Activated T-helper 2 cell treated with anti-CD3 and anti-CD28 coated beads, Interferon-gamma antibody, Interleukin-2, Interleukin-4, amounts not matched to agents 10 μg/mL and 5 μg/mL and 100 μg/mL, durations not matched to agents 14 hours and 24 hours and 36 hours (primary cell): ENCODE measurements at places on chromosomes 4 and X.

- H3K27ac ChIP-seq = no peak overlapping the region
- no peaks in the 10 kb centered on the region for H3K4me1 ChIP-seq
- no peak overlapping the region for H3K4me3 ChIP-seq
- no peaks in the 10 kb centered on the region for H3K27me3 ChIP-seq
- no peak for DNase-seq
Observed at GRCh38 chrX:120334151-120334550, 22.9 kb upstream of the TMEM255A start.

DNA sequence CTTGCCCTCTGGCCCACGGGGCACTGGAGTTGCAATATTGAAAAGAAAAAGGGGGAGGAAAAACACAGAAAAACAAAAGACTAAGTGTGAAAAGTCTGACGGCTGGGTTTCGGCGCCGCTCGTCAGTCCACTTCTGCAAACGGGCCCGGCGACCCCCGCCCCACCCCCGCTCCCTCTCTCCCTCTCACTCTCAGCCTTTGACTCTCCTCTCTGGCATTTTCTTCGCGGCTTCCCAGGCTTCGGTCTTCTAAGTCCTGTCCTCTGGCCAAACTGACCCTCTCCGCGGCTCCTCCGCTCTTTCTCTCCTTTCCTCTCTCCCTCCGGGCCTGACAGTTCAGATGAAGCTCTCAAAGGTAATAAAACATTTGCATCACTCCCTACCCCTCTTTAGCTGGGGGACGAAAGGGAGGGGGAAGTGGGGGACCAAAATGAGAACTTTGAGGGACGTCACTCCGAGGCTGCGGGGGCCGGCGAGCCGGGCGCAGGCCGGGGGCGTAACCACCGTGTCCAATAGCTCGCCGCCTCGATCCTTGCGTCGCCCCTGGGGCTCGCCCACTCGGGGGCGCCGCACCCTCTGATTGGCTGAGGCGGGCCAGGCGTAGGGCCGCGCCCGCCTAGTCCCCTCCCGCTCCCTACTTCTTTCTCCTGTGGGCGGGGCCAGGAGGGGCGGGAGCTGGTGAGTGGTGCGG, at the start of gene NKX6-1:
Gene NKX6-1, minus strand, starts transcription at position 358 of the 689 bp plus-strand sequence. CDS start 1,064 bp downstream, outside the sequence.
- peaks cover 3% of the 10 kb centered on the region for H3K36me3 ChIP-seq
- H3K27me3 ChIP-seq = peaks cover 85% of the 10 kb centered on the region
- DNase-seq = no peak

GRCh38 chr4:25956260-25956659, 42.2 kb downstream of the SMIM20 start:
- H3K27ac ChIP-seq = no peak overlapping the region
- H3K27me3 ChIP-seq = peaks cover 5% of the 10 kb centered on the region
- H3K4me1 ChIP-seq = peaks cover 14% of the 10 kb centered on the region

GRCh38 chr4:101309925-101310324, 37.4 kb downstream of the PPP3CA start:
- H3K4me3 ChIP-seq = no peak overlapping the region
- no peak for DNase-seq
- H3K27me3 ChIP-seq = peaks cover 2% of the 10 kb centered on the region

DNA sequence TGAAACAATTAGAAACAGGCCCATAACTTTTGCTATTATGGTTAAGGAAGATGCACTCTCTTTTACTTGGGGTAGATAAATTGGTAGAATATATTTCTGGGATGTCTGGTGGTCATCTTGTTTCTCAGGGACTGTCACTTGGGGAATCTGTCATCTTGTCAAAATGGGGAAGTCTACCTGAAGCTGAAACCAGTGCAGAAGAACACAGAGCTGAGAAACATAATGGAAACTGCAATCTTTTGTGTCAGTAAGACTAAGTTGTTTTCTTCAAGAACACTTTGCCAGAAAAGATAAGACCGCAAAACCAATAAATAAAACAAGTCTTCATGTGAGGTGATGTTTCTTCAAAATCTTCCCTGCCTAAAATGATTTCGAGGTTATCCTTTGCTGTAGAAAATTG, 92.0 kb downstream of the NAA11 start:
- DNase-seq = no peak
- H3K27me3 ChIP-seq = no peaks in the 10 kb centered on the region
- H3K4me1 ChIP-seq = no peaks in the 10 kb centered on the region
- no peak overlapping the region for H3K27ac ChIP-seq

- no peaks in the 10 kb centered on the region for H3K27me3 ChIP-seq
- no peak overlapping the region for H3K4me3 ChIP-seq
- DNase-seq = no peak
Observed at GRCh38 chr4:147287588-147287890, 193.4 kb upstream of the EDNRA start.

DNA sequence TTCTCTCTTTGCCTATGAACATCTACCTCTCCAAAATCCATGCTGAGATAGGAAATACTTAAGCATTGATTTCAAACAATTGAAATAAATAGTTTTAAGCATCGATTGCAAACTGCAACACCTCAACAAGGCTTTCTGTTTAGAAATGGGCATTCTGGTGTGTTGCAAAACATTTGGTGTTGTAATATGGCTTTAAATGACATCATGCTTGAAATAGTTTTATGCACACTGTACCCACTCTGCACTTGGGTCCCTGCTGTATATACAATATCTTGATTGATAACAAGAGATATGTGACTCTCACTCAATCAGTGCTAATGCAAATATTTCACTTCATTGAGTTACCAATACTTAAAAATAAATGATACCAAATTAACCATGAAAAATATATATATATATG, 964.9 kb upstream of the GRIA3 start:
- H3K27me3 ChIP-seq = no peaks in the 10 kb centered on the region
- H3K4me1 ChIP-seq = no peaks in the 10 kb centered on the region
- H3K27ac ChIP-seq = no peak overlapping the region
- no peak overlapping the region for H3K4me3 ChIP-seq
- no peaks in the 10 kb centered on the region for H3K36me3 ChIP-seq

DNA sequence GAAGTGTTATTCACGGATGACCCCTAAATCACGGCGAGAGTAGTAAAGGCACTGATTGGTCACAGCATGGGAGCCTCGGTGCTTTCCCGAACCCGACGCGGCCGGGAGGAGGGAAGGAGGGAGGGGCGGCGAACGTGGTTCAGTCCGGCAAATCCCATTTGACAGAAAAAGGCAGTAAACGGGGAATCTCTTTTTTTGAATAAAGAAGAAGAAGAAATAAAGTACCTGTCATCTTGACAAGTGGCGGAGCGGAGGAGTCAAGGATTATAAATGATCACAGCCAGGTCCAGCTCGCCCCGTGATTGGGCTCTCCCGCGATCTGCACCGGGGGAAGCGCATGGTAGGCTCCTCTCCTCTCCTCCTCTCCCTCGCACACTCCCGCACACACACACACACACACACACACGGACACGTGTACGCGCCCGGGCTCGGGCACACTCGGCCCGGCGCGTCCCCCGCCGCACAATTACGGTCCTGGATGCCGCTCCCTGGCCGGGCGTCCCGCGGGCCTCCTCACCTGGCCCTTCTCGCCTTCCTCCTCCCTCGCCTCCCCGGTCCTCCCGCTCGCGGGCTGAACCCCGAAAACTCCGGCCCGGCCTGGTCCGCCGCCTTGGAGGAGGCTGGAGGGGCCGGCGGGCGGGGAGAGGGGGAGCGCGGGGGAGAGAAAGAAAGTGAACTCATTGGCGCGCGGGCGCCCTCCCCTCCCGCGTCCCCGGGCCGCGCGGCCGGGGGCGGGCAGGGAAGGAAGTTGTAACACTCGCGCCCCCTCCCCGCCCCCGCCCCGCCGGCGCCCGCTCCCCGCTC, 99.2 kb upstream of the TENM3 start:
- H3K27me3 ChIP-seq = peaks cover 65% of the 10 kb centered on the region
- no peak for DNase-seq
- H3K4me1 ChIP-seq = peaks cover 24% of the 10 kb centered on the region
- no peak overlapping the region for H3K27ac ChIP-seq
- peak overlapping the region; percentile 73 for H3K4me3 ChIP-seq

- no peak overlapping the region for H3K4me3 ChIP-seq
- peaks cover 21% of the 10 kb centered on the region for H3K36me3 ChIP-seq
- peak overlapping the region; percentile 93 for H3K27ac ChIP-seq
Observed at GRCh38 chr4:26082565-26082964, 168.5 kb downstream of the SMIM20 start.

GRCh38 chr4:152655272-152656129, 24.3 kb downstream of the TMEM154 start:
- H3K36me3 ChIP-seq = peaks cover 72% of the 10 kb centered on the region
- no peaks in the 10 kb centered on the region for H3K27me3 ChIP-seq
- H3K4me3 ChIP-seq = no peak overlapping the region
- H3K27ac ChIP-seq = no peak overlapping the region

DNA sequence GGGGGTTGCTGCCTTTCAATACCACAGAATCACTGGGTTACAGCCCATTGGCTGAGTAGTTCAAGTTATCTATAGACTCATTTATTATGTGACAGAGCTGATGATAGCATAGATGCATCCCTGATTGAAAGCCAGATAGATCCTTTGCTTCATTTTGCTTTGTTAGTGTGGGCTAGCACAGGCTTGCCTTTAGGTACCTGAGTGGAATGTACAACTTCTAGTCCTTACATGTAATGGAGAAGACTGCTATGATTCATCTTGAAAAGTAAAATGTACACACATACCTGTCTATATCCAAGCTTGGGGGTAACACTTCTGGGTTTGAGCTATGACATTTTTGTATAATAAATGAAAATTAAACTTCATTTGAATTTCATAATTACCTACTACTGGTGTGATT, 226.0 kb upstream of the FTHL17 start:
- no peak overlapping the region for H3K27ac ChIP-seq
- no peaks in the 10 kb centered on the region for H3K4me1 ChIP-seq
- H3K27me3 ChIP-seq = no peaks in the 10 kb centered on the region
- H3K36me3 ChIP-seq = no peaks in the 10 kb centered on the region
- DNase-seq = no peak
- H3K4me3 ChIP-seq = no peak overlapping the region

DNA sequence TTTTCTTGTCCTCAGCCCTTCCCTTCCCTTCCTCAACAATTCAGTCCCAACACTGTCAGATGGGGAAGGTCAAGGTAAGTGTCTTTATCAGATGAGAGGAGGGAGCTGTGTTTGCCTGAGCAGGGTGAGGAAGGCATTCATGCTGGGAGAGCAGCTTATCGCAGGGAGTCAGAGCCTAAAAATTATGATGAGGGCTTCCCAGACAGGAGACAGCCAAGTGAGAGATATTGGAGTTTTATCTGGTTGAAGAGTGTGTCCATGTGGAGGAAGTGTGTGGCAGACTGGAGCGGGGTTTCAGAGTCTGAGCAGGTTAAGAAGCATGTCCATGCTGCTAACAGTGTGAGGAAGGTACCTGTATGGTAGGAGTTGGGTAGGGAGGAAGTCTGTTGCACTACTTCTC, 18.4 kb downstream of the BEX4 start:
- H3K4me1 ChIP-seq = no peaks in the 10 kb centered on the region
- DNase-seq = no peak
- no peak overlapping the region for H3K4me3 ChIP-seq
- H3K27me3 ChIP-seq = peaks cover 6% of the 10 kb centered on the region

GRCh38 chr4:125550769-125551168, 236.0 kb downstream of the FAT4 start:
- no peaks in the 10 kb centered on the region for H3K4me1 ChIP-seq
- no peaks in the 10 kb centered on the region for H3K36me3 ChIP-seq

- H3K36me3 ChIP-seq = no peaks in the 10 kb centered on the region
- no peak overlapping the region for H3K4me3 ChIP-seq
- DNase-seq = no peak
- peaks cover 2% of the 10 kb centered on the region for H3K4me1 ChIP-seq
Observed at GRCh38 chr4:18077808-18078207, 56.3 kb upstream of the LCORL start.

DNA sequence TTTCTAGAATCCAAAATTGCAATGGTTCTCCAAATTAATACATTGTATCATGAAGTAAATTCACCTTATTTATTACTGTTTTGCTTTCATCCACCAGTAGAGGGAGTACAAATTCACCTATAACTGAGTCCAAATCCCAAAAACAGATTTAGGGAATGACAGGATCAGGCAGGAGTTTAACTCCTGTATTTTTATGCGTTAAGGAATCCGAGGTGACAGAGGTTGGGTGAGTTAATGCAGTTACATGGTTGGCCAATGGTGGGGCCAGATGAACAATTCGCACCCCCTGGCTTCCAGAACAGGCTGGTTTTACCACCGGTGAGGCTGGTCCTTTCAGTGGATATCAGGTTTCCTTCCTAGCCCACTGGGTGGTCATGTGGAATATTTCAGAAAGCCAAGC, 82.4 kb downstream of the MTNR1A start:
- H3K4me1 ChIP-seq = no peaks in the 10 kb centered on the region
- H3K27me3 ChIP-seq = no peaks in the 10 kb centered on the region
- no peak overlapping the region for H3K4me3 ChIP-seq
- no peaks in the 10 kb centered on the region for H3K36me3 ChIP-seq
- no peak for DNase-seq
- no peak overlapping the region for H3K27ac ChIP-seq

- H3K4me3 ChIP-seq = no peak overlapping the region
- peaks cover 63% of the 10 kb centered on the region for H3K36me3 ChIP-seq
- no peaks in the 10 kb centered on the region for H3K27me3 ChIP-seq
- no peak for DNase-seq
- H3K27ac ChIP-seq = no peak overlapping the region
- no peaks in the 10 kb centered on the region for H3K4me1 ChIP-seq
Observed at GRCh38 chr4:3130201-3130600, 55.7 kb downstream of the HTT start.

DNA sequence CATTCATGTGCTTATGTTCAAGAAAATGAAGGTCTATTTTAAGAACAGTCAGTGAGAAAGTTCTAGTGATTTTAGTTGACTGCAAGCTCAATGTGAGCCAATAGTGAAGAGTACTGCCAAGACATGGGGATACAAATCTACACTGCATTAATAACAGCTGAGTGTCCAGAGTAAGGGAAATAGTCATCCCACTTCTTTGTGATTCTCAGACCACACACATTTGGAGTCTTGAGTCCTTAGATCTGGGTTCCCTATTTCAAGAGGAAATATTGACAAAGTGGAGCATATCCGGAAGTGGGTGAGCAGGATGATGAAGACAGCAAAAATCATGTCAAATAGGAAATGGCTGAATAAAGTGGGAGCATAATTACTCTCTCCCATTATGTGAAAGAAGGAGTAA, 171.1 kb downstream of the LARP7 start:
- no peak for DNase-seq
- peaks cover 2% of the 10 kb centered on the region for H3K4me1 ChIP-seq
- H3K27me3 ChIP-seq = peaks cover 3% of the 10 kb centered on the region
- H3K27ac ChIP-seq = no peak overlapping the region
- H3K4me3 ChIP-seq = no peak overlapping the region

GRCh38 chr4:13912966-13913365, 285.4 kb upstream of the BOD1L1 start:
- no peaks in the 10 kb centered on the region for H3K27me3 ChIP-seq
- H3K36me3 ChIP-seq = no peaks in the 10 kb centered on the region
- no peaks in the 10 kb centered on the region for H3K4me1 ChIP-seq

DNA sequence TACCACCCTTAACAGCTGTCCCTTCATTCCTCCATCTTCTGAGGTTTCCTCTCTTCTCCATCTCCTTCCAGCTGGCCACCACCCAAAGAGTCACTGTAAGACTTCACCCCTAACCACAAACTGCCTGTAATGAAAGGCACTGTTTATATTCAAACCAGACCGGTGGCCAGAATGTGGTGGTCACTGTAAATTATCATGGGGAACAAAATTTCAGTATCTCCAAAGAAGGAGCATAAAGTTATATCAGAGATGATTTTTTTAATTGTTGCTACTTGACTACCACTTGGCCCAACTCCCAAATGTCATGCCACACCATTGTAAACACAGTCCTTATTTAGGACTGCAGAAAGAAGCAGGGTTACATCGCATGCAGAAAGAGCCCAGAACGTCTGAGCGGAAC, 44.8 kb downstream of the SMARCA1 start:
- no peaks in the 10 kb centered on the region for H3K36me3 ChIP-seq
- H3K27ac ChIP-seq = no peak overlapping the region
- no peak for DNase-seq
- H3K4me3 ChIP-seq = no peak overlapping the region
